ENCODE measurements at places on chromosomes 2 and 18.

DNA sequence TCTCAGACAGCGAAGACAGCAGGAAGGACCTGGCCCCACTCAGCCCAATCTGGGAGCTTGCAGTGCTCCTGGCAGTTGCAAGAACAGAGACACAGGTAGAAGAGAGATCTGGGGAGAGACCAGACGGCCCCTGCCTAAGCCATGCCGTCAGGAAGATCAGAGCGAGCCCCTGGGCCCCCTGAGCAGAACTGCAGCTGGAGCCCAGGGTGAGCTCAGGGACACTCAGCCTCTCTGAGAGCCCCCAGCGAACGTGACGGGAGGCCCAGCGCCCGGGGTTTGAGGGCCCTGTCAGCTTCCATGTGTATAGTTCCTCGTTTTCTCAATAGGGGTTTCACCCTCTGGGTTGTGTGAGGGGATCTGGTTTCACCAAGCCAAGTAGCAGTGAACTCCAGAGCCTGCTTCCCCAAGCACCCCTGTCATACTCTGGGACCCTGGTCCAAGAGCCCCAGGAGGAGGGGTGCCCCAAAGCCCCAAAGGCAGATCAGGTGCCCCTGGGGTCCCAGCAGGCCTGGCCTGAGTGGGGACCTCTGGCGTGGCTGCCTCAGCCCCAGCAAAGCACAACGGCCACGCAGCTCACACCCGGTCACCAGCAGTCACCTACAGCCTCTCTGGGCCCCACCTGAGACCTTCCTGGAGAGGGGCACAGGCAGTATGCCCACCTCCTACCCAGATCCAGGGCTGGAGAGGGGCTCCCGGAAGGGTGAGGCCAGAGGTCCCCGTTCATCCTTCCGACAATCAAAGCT is 431.3 kb upstream of the MYT1L start:
- ATAC-seq, result no peak

- ATAC-seq, result no peak
Observed at GRCh38 chr2:172100935-172101820, 1.5 kb downstream of the DLX2 start.

- ATAC-seq, result no peak
Observed at GRCh38 chr2:181988154-181988924, 2.7 kb downstream of the PPP1R1C start.

- no peak for ATAC-seq
Observed at GRCh38 chr2:16686641-16687040, 21.0 kb upstream of the CYRIA start.

DNA sequence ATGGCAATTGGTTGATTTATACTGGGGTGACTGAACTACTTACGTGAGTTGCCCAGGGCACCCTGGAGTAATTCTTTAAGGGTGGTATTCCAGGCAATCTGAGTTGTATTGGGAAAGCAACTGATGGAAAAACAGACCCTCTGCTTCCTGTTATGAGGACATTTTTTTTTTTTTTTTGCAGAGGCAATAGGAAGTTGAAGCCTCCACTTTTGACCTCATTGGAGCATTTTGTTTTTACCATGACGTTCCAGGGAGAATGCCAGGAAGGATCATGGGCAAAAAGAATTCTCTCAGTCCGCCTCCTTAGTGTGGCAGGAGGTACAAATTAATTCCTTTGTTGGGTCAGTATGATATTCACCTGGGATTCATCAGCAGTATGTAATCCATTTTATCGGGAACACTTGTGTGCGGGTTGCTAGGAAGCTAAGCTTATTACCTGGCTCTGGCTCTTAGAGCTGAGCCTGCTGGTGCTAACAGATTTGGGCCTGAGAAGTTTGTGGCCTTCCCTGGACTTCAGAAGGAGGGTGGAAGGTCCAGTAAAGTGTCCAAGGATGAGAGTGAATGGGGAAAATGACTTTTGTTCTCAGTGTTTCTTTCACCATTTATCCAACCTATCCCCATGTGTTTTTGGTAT is 272.9 kb upstream of the EPAS1 start:
- no peak for ATAC-seq

DNA sequence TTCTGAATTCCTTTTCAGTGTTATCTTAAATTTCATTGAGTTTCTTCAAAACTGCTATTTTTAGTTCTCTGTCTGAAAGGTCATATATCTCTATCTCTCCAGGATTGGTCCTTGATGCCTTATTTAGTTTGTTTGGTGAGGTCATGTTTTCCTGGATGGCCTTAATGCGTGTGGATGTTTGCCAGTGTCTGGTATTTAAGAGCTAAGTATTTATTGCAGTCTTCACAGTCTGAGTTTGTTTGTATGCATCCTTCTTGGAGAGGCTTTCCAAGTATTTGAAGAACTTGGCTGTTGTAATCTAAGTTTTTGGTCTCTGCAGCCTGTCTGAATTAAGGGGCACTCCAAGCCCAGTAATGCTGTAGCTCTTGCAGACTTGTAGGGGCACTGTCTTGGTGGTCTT is 249.3 kb downstream of the ZNF385B start:
- no peak for ATAC-seq

- no peak for ATAC-seq
Observed at GRCh38 chr2:25132299-25132635, 36.1 kb downstream of the POMC start.

All from activated CD4-positive, CD25-positive, alpha-beta regulatory T cell treated with anti-CD3 and anti-CD28 coated beads, Interleukin-2, amount 50 U/mL, for 24 hours (primary cell).